ENCODE measurements at places on chromosomes 12 and 14.

- no peak for DNase-seq
Observed at GRCh38 chr14:79896009-79896408, 315.3 kb downstream of the DIO2 start.

DNA sequence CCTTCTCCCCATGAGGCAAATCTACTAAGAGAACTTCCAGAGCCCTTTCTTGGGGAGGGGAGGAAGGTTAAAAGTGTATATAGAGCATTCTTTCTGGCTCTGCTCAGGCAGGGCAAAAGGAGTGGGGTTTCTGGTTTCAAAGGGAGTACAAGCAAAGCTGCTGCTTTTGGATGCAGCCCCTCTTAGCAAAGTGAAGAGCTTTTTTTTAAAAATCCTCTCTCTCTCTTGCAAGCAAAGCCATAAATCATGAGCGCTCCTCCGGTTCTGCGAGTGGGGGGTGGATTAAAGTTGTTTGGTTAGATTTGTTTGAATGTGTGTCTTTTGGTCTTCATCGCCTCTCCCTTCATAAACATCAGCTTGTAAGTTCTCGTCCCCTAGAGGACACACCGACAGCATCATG lies 546.6 kb upstream of the TBX3 start:
- no peak for DNase-seq

DNA sequence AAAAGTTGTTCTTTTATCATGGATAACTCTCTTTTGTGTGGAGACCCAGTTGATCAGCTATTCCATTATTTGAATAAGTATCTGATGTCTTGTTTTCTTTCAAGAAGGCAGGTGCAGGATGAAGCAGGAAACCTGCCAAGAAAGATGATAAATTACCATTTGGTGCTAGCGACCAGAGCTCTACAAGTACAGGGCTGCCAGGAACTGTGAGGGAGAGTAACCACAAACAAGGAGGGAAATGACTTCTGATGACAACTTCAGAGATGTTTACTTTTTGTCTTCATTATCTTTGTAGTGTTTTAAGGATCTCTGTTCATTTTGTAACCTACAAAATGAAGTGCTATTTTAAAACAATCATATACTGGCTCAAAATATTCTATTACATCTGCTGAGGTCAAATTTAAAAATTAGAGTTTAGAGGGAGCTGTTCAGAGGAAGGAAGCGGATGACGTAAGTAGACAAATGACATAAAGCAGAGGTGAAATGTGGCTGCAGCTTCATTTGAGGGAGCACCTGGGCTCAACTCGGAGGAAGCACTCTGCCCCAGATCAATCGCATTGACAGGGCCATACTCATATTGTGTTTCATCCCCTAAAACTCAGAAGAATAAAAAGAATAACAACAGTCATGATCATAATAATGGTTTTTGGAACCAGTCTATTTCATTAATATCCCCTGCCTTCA lies 226.8 kb downstream of the C12orf42 start:
- DNase-seq: no peak

- DNase-seq: no peak
Observed at GRCh38 chr14:89344920-89345254, 72.1 kb downstream of the FOXN3 start.

DNA sequence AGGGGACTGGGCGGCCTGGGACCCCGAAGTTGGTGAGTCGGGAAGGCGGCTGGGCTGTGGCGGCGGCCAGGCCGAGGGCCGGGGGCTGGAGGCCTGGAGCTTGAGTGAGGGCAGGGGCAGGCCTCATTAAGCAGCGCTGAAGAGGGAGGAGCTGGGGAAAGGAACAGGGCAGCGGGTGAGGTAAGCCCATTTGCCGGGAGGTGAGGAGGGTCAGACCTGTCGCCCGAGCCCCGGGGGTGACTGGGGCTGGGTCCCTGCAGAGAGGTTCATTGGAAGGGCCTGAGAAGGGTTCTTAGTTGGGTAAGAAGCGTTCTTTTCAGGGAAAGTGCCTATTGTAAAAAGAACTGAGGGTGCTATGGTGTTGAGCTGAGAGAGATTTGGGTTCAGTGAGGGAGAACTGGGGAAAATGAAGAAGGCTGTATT lies 441 bp downstream of the RAB5B start:
- no peak for DNase-seq

DNA sequence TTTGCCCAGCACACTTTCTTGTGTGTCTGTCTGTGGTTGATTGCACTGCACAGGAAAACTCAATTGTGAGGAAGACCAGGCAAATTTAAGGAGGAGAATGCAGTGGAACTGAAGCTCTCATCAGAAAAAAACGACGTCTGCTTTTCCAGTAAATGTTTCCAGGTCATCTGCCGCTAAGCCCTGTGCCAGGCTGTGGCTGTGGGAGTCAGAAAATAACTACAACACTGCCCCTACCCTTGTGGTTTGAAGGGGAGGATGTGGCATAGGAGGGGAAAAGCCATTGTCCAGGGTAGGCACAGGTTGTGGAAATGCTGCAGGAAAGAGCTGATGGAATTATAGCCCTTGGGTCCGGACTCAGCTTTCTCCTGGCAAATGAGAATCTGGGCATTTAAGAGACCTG lies 259.7 kb upstream of the TMEM132C start:
- DNase-seq: no peak

DNA sequence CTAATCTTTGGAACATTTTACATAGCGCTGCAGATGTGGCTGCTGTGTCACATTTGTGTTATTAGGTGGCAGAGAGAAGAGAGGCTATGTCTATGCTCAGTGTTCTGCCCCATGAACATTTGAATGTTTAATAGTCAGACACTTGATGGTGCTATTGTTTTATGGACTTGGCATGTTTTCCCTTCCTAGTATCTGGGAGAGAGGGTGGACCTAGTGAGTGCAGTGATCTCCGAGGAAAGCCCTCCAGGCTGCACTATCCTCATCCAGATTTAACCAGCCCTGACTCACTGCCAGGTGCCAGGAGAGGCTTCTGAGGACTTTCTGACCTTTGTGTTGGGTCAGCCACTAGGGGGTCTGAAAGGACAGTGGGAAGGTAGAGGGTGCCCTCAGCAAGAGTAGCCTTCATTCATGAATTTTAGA lies 24.3 kb downstream of the ZFC3H1 start:
- no peak for DNase-seq

DNA sequence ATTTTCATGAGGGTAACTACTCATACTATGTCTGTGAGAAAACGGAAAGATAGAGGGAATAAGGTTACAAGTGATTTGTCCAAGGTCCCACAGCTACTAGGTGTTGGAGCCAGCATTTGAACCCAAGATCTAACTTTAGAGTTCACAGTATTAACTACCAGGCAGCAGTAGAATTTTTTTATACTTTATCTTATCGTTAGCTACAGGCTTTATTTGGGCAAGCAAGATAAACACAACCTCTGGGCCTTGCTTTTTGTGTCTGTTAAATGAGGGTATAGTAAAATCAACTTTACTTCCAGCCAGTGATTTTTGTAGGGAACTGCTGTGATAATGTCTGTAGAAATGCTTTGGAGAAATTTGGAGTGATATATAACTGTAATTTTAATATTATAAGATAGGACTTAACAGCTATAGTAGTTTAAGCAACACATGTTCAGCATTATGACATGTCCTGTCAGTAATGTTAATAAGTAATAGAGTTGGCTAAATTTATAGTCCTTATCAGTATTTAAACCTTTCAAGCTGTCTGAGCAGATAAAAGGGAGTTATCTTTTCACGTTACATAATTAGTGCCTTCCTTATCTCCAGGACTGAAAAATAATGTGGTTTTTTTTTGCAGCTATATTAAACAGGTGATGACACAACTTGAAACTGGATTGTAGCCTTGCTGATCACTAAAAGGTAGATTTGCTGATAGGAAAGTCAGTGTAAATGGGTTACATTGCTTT lies 12.8 kb downstream of the LEMD3 start:
- DNase-seq: no peak

DNA sequence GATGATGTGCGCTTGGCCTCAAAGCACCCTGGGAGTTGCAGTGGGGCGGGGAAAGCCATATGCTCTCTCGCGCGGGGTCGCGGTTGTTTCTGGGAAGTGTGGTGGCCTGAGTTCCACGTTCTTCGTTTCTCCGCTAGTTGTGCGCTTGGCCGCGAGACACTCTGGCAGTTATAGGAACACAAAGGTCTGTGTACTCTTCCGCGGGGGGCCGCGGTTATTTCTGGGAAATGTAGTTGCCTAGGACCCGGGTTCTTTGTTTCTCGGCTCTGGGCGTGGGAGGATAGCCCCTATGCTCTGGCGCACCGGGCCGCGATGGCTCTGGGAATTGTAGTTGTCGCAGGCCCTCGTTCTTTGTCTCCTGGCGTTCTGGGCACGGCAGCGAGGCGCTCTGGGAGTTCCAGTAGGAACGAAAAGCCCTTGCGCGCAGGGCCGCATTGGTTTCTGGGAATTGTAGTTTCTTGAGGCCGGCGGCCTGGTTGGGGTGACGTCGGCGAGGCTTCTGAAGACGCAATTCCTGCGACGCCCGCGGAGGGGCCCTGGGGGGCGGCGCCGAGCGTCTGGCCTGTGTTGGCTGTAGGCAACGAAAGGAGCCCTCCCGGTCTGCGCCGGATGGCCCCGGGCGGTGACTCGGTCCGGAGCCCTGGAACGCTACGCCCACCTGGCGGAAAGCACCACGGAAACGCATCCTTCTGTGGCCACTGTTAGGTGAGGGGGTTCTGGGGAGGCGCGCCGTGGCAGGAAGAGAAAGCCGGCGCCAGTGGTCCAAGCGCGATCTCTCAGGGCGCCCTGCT lies at the start of gene ZNF140:
Gene ZNF140, plus strand, starts transcription at position 556 of the 791 bp plus-strand sequence. CDS start 398 bp downstream, outside the sequence.
- peak; percentile 98 for DNase-seq

DNA sequence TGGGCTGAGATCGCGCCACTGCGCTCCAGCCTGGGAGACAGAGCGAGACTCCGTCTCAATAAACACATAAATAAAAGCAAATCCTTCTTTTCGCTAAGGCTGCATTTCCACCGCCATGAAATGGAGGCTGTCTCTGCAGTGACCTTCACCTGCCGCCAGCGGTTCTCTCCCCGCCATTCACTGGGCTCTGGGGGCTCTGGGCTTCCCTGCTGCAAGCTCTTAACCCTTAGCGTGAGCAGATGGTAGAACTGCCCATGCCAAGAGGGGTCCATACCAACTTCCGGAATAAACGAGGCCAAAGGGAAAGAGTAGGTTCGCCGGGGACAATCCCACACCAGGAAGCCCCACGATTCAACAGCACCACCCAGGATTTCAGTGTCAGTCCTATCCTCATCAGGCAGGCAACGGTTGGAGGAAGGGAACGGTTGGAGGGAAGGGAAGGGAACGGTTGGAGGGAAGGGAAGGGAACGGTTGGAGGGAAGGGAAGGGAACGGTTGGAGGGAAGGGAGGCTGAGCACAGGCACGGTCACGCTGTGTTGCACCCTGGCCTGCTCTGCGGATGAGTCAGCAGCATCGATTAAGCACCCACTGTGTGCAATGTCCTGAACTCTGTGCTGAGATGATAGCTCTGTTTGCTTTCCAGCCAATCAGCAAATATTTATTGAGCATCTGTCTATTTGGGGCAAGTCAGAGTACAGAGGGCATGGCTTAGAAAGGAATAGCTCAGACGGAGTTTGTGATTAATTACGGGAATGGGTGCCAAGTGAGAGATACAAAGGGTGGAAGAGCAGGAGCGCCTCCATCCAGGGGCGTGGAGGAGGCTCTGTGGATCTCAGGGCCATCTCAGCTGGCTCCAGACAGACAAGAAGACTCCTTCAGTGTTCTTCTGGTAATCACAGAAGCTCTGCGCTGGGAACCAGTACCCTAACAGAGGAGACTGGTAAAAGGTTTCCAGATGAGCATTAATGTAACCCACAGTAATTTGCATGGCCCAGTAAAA lies 77.9 kb downstream of the NINJ2 start:
- DNase-seq: no peak

GRCh38 chr12:62802321-62802720 lies 132.6 kb downstream of the PPM1H start:
- no peak for DNase-seq

DNA sequence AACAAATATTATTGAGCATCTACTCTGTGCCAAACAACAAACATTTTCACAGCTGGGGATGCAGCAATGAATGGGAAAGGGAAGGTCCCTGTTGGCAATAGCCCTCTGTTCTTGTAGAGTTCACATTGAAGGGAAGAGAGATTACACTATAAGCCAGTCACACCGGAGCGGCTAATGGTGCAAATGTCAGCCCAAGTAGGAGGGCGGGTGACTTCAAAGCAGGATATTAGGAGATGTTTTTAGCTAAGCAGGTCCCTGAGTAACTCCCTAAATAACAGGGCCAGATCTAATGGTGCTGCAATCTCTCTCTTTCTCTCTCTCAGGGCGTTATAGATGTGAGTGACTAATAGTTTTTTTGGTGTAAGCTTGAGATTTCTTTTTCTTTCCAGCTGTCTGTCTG lies 30.7 kb downstream of the FLVCR2 start:
- DNase-seq: no peak

DNA sequence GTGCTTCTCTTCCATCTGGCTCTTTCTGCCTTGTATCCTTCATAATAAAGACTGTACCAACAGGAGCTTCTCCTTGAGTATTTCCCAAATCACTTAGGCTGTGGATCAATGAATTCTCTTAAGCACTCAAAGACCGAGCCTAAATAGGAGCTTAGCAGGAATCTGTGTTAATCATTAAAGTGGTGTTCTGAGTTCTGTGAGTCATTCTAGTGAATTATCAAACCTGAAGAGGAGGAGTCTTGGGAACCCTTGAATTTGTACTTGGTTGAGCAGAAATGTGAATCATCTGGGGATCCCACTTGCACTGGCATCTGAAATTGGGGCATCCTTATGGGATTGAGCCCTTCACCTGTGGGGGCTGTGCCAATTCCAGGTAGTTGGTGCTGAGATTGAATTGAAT lies 946.2 kb downstream of the BCL11B start:
- no peak for DNase-seq

DNA sequence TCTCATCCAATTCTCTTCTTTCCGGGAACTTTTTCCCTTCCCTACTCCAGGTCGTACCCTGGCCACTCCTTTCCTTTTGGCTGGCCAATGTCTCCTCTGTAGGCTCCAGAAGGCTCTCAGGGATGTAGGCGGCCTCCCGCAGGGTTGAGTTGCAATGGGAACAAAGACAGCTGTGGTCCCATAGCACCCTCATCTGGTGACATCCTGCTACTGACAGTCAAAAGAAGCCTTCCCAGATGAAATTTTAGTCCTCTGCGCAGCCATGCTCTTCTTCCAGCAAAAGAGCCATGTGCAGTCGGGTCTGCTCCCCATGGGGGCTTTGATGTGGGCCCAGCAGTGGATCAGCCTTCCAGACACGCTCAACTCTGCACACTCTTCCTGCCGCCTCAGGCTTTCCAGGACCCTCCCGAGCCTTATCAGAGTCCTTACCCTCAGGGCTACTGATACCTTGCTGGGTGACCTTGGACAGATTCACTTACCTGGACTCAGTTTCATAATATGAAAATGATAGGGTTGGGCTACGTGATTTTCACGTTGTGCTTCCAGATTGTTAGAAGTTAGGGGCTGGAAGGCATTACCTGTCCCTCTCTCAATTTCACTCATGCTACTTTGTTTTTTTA lies 5.5 kb upstream of the CELA1 start:
- DNase-seq: no peak

- DNase-seq: no peak
Observed at GRCh38 chr12:119725523-119725922, 57.6 kb downstream of the PRKAB1 start.
